Stimulated activated CD8-positive, alpha-beta memory T cell treated with anti-CD3 and anti-CD28 coated beads, Interleukin-7, amount 100 ng/mL, for 1 hour (primary cell): ENCODE measurements at places on chromosomes 3 and 15.

DNA sequence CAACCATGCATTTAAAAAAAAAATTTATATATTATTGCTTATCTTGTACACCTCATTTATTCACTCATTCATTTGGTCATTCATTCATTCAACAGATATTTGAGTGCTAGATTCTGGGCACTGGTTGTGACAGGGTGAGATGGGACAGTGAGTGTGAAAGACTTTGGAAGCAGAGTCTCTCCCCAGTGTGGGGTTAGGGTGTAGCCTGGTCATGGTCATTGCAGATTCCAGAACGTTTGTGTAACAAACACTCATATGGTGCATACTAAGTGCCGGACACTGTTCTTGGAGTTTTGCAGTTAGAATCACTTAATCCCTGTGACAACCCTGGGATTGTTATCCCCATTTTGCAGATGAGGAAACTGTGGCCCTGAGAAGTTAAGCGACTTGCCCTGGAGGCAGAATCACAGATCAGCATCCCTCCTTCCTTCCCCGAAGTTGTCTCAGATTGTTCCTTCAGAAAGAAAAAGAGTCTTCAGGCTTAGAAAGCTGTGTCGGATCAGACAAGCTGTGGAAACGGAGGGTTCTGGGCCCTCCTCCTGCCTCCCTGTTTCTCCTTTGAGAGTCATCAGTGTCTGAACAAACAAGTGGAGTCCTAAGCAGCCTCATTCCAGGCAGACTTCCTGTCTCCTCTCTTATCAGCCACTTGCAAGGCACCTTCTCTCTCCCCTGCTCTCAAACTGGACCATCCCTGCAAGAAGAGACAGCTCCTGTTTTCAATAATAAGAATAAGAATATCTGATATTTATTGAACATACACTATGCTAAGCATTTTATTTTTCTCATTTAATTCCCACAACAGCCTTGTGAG is 6.3 kb downstream of the LOXL1 start:
- no peak for DNase-seq

- no peak for DNase-seq
Measured at GRCh38 chr15:81492969-81493645, 119.1 kb upstream of the TMC3 start.

- no peak for DNase-seq
Measured at GRCh38 chr3:17844236-17844635, 101.8 kb upstream of the TBC1D5 start.

GRCh38 chr3:57017459-57017845 is 43.0 kb upstream of the SPATA12 start:
- DNase-seq, result no peak

- no peak for DNase-seq
Measured at GRCh38 chr3:129602730-129603560, 3.5 kb downstream of the PLXND1 start.

- DNase-seq, result no peak
Measured at GRCh38 chr3:56836276-56837163, 34.8 kb upstream of the ARHGEF3 start.

GRCh38 chr15:26641144-26641543 is 131.7 kb downstream of the GABRB3 start:
- DNase-seq, result no peak

- no peak for DNase-seq
Measured at GRCh38 chr3:38978729-38979128, 73.0 kb downstream of the SCN11A start.

GRCh38 chr3:50518436-50518835 is 15.0 kb upstream of the CACNA2D2 start:
- no peak for DNase-seq

DNA sequence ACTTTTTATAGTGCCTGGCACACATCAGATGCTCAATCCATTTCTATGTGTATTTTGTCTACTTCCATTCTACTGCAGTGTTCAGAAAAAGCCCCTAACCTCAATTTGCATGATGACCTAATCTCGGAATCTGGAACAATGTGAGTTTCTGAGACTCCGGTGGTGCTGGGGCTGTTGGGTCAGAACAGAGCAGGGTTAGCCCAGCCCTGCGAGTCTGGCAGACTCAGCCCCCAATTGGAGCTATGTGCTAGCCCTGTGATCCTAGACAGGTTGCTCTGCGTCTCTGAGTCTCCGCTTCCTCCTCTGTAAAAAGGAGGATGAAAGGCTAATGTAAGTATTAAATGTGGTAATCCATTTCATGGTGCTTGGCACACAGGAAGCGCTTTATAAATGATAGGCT is 95.0 kb upstream of the ICE2 start:
- no peak for DNase-seq

- DNase-seq, result no peak
Measured at GRCh38 chr3:195236801-195237570, 34.0 kb downstream of the XXYLT1 start.

DNA sequence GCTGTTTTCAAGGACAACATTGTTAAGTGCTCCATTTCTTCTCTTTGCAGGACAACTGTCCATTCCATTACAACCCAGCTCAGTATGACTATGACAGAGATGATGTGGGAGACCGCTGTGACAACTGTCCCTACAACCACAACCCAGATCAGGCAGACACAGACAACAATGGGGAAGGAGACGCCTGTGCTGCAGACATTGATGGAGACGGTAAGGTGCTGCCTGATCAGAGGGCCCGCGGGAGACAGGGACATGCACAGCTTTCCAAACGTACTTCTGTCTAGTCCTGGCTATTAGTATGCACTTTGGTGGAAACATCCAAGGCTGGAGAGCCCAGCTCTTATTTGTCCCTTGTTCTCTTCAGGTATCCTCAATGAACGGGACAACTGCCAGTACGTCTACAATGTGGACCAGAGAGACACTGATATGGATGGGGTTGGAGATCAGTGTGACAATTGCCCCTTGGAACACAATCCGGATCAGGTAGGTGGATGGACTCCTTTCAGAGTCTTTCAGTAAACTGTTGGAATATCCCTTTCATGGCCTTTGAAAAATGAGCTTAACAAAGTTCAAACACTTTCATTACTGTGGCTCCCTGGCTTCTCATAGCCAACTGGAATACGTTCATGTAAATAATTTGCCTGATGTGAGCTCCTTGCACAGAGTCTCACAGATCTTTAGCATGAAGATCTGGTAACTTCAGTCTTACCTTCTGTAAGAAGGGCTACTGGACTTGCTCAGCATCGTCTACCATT is 10.4 kb downstream of the THBS1 start:
- DNase-seq, result no peak

DNA sequence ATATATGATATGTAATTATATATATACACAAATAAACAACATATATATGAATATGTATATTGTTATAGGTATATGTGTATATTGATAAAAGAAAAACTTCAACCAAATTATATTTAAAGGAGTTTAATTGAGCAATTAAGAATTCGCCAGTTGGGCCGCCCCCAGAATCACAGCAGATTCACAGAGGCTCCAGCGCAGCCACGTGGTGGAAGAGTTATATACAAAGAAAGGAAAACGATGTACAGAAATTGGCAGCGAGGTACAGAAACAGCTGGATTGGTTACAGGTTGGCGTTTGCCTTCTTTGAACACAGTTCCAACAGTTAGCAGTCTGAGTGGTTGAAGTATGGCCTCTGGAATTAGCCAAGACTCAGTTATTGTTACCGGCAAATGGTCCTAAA is 137.3 kb upstream of the SLC24A5 start:
- DNase-seq, result no peak

GRCh38 chr15:56948000-56948763 is 29.7 kb downstream of the TCF12 start:
- no peak for DNase-seq

DNA sequence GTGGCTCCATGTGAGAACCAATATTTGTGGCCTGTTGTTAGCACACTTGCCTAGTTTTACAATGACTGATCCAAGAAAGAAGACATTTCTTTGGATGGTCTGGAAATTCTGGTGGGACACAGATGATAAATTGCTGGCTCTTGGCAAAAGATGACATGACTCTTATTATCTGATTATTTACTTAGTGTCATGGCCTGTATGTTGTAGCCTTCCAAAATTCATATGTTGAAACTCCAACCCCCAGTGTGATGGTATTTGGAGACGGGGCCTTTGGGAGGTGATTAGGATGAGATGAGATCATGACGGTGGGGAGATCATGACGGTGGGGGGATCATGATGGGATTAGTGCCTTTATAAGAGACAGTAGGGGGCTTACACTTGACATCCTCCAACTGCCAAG is 30.0 kb upstream of the AKAP13 start:
- no peak for DNase-seq

- DNase-seq, result no peak
Measured at GRCh38 chr15:39575180-39575579, 5.7 kb upstream of the THBS1 start.

DNA sequence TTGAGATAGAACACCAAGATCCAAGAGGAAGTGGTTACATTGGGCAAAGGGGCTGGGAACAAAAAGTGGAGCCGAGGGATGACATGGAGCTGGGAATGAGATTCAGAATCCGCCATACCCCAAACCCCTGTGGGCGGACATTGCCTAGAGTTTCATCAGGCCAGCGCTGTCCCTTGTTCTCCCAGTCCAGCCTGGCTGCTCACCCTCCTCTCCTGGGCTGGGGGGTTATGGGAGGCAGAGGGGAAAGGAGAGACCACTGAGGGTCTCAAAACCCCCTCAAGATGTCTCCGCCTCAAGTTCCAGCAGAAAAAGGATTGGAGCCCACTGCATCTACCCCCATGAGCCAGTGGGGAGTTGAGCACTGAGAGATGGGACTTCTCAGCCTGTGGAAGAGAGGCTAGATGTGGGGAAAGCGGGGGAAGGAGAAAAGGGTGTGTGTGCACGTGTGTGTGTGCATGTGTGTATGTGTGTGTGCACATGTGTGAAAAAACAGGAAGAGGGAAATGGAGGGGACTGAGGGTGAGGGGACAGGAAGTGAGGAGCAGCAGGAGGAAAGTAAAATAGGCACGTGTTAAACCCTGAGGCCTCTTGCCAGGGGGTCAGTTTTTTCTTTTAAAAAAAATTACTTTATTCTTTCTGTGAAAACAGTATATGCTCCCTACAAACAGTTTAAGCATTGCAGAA is 14.3 kb downstream of the GRM2 start:
- no peak for DNase-seq

- DNase-seq, result no peak
Measured at GRCh38 chr3:89392991-89393390, 285.6 kb downstream of the EPHA3 start.

DNA sequence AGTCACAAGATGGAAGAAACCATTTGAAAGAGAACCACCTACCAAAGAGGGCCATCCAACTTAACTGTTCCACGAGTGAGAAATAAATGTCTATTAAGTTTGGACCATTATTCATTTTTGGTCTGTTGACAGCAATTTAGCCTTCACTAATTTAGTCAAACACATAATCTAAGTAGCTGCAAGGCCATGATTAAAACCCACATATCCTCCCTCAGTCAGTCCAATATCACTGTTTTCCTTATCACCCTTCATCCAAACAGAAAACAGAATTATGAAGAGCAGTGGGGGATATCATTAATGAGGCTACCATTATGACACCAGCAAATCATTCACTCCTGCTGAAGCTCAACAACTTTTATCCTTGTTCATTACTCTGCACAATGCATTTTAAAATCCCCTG is 52.0 kb downstream of the PIK3CB start:
- no peak for DNase-seq

DNA sequence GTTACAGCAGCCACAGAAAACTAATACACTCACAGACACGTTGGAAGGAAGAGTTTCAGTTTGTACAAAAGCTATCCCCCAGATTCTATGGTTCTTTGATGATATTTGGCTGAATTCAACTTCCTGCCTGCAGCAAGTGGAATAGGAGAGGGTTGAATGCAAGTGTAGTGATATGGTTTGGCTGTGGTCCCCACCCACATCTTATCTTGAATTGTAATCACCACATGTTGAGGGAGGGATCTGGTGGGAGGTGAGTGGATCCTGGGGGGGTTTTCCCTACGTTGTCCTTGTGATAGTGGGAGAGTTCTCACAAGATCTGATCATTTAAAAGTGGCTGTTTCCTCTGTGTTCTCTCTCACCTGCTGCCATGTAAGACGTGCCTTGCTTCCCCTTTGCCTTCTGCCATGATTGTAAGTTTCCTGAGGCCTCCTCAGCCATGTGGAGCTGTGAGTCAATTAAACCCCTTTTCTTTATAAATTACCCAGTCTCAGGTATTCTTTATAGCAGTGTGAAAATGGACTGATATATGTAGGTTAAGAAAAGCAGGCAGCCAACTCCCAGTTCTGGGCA is 29.8 kb downstream of the NMNAT3 start:
- DNase-seq, result no peak

DNA sequence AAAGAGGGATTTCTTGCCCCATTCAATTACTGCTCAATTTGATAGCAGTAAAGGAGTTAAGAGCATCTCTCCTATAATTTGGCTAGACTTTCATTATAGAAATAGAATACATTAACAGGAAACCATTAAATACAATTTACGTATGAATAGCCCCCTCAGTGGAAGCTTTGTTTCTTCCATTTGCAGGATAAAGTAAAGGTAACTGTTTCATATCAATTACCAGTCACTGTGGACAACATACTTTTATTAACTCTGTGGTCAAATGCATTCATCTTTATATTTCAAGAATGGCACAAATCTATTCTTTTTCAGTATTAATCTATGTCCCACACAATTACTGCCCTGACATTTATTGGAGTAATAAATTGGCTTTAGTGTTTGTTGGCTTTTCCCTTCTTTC is 613.4 kb downstream of the NLGN1 start:
- no peak for DNase-seq

- DNase-seq, result no peak
Measured at GRCh38 chr3:52068055-52068571, 11.7 kb upstream of the DUSP7 start.

DNA sequence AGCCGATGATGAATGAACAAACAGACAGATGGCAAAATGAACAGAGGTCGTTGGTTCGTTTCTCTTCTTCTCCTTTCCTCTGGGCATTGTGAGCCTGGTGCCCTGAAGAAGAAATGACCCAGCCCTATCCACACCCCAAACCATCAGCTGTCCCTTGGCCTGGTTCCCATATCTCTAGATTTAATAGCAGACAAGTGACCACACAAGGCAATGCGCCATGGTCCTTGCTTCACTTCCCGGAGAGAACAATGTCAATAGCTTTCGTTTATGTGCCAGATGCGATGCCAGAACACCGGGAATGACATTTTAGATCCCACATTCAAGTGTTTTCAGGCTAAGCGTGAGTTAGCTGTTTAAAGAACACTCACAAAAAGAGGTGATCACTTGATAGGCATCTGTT is 17.7 kb downstream of the POC1A start:
- DNase-seq, result no peak

GRCh38 chr3:129123314-129124060 is 1.9 kb upstream of the RAB43 start:
- no peak for DNase-seq

DNA sequence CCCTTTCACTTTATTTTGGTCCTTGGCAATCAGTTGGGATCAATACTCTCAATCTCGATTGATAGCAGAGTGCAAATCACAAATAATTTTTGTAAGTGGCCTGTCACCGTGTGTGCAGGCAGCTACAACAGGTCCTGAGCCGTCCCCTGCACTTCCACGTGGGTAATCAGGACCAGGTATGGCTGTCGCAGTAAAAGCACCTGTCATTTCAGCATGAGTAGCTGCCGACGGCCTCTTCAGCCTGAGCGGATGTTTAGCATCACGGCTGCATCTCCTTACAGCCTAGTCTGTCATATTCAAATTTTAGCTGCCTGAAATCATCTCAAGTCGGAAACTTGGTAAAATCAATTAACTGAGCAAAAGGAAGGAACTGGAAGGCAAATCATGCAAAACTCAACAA is 53.0 kb upstream of the FOXP1 start:
- no peak for DNase-seq

GRCh38 chr3:7333125-7333524 is 472.2 kb downstream of the GRM7 start:
- no peak for DNase-seq
